ENCODE measurements at places on chromosomes 7 and 10.

- no peak for DNase-seq
These were observed 126.3 kb downstream of the COL26A1 start for GRCh38 chr7:101488826-101489572.

DNA sequence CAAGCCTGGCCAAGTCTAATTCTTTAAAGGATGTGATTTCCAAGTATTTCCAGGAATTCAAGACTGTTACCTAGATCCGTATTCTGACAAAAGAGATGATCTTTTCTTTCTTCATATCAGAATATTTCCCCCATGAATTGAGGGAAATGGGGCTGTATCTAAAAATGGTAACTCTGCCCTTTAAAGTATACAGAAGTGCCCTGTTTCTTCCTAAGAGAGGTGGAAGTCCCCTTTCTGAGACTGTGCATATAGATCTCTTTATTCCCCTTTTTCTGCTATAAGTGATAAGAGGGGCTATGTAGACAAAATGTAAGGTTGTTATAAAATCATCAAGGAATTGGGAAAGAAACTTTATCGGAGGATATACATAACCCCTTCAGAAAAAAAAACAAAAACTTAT, 287.1 kb upstream of the KAT6B start:
- no peak for DNase-seq

GRCh38 chr7:157507987-157508386, 171.2 kb downstream of the DNAJB6 start:
- DNase-seq: no peak

- no peak for DNase-seq
These were observed 732.8 kb upstream of the IGFBP3 start for GRCh38 chr7:46653848-46654247.

DNA sequence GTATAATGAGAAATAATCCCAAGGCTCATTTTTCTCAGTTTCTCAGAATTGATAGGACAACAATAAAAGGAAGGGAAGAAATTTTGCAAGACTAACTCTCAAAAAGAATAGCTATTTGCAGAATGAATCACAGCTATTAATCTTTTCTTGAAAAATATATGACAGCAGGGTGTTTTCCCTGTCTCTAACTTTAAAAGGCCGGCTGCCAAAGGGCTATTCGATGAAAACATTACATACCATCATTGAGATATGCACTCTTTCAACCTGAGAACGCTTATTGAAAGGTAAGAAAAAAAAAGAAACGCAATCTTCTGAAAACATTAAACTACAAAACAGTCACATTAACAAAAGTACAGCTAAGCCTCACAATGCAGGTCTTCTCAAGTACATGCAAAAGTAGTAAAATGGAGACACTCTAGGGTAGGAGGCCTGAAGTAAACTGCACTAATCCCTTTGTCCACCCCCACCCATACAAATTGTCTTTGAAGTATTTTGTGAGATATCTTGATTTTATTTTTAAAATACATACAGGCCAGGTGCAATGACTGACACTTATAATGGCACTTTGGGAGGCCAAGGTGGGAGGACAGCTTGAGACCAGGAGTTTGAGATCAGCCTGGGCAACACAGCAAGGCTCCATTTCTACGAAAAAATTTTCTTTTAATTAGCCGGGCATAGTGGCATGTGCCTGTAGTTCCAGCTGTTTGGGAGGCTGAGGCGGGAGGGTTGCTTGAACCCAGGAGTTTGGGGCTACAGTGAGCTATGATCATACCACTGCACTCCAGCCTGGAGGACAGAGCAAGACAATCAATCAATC, 83.0 kb downstream of the PARD3 start:
- no peak for DNase-seq

GRCh38 chr10:80537086-80537735, 491 bp upstream of the SH2D4B start:
- DNase-seq: no peak

Measured in activated CD8-positive, alpha-beta memory T cell treated with anti-CD3 and anti-CD28 coated beads for 1 hour (primary cell).